Astrocyte of the spinal cord (primary cell): ENCODE measurements at places on chromosomes 1 and 21.
A peak's percentile ranks its signal among the peaks of the same experiment; 100 is the strongest.

DNA sequence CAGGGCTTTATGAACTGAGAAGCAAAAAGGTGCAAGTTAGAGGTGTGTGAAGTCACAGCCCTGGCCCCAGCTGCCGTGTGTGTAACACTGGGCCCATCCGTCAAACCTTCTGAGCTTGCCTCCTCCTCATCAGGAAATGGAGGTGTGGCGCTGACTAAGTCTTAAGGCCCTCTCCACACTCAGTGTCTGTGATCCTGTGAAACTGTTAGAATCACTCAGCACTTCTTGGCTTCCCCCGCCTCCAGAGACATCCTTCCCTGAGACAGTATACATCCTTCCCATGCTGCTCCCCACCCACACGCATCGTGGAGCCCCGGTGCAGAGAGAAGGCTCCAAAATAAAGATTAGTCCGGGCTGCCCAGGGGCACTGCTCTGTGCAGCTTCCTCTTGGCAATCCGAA, 33.3 kb downstream of the LRP8 start:
- DNase-seq: peak; percentile 48

- DNase-seq: no peak
These were observed 529.2 kb downstream of the USP25 start for GRCh38 chr21:16258844-16259611.

DNA sequence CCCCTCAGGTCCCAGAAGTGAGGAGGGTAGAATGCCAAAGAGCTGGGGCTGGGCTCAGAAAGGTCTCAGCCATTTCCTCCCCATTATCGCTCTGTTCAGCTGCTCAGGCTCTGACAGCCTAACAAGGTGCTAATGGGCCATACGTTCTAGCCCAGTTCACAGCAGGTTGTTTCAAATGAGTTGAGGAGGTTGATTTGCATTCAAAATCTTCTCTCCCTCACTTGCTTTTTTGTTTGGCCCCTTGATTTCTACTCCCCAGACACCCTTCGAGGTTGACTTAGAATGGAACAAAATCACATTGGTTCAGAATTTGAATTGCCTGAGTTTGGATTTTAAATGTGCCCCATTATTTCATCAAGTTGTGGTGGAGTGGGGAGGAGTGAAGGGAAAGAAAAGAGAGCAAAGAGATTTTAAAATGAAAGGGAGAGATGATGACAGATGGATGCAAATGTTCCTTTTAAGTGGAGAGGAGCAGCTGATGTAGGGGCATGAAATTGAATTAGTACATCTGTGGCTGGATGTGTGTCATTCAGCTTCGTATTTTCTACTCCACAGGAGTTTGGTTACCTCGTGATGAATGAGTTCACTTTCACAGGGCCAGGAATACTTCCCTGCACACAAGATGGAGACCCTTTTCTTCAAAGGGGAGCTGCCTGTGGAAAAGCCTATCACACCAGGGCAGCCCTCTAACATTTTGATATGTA, 425.8 kb upstream of the CAMK1G start:
- no peak for DNase-seq

DNA sequence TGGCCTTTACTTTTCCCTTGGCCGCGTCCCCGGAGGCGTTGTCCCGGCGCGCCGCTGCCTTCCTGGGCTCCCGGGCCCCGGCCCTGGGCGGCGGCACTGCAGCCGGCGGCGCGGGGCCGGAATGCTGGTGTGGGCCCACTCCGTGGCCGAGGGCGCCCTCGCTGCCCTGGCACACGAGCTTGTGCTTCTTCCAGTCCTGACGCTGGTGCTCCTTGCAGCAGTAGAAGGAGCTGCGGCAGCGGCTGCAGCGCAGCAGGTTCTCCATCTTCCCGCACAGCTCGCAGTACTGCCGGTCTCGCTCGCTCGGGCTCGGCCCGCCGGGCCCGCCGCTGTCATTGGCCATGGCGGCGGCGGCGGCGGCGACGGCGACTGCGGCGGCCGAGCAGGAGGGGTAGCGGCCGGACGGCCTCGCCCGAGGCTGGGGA, 529 bp downstream of the EGLN1 start:
- DNase-seq: peak; percentile 45

GRCh38 chr1:89894210-89895201, 73.7 kb downstream of the LRRC8D start:
- peak; percentile 84 for DNase-seq

DNA sequence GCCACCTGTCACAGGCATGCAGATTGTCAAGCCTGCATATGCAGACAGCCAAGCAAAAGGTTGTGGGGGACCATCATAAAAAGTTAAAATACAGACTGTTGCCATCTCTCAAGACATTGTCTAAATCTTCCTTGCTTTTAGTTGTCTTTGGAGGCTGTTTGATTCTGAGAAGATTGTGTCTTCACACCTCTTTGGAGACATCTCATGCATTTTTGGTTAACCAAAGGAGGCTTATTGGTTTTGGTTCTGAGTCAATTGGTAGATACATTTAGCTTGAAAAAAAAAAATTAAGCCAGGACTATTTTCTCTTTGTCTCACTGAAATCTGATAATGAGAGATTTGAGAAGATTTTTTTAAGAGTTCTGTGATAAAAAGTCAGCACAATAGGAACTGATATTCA, 217.6 kb downstream of the LYPLAL1 start:
- no peak for DNase-seq

DNA sequence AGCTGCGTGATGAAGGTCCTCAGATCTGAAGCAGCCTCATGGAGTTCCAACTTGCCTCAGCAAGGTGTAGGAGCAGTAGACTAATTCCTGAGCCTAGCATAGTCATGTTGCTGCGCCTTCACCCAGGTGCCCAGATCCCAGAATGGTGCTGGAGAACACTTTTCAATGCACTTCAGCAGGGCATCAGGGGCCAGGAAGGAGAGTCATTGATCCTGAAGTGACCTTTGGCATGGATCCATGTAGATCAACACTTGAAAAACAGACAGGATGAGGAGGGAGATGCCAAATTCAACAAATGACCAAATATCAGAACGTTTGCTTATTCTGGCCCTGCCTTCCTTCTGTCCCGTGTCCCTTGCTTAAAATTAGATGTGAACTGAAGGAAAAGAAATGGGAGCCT, 91.9 kb downstream of the LEPR start:
- no peak for DNase-seq

GRCh38 chr1:225819346-225820192, 9.6 kb downstream of the EPHX1 start:
- DNase-seq: no peak

GRCh38 chr1:204146965-204147364, 4.9 kb downstream of the ETNK2 start:
- DNase-seq: no peak
